ENCODE measurements at places on chromosomes 4 and X. TPM values are rescaled to one million over a fixed set of nuclear protein-coding genes. Genes with fewer than 3 reads are reported as not detected.

DNA sequence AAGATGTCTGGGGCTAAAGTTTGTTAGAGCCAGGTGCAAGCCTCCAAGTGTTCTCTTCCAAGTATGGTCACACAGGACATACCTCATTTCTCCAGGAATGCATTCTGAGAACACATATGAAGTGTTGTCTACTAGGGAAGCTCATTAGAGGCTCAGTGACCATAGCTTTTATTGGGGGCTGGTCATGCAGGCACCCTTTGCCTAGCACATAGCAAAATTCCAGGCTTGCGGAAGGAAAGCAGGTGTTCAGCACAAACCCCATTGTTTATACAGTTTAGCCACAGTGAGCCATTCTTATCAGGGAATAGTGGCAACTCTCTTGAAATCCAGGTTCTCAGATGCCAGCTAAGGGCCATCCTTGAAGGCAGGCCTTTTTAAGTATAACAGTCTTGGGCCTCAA is 339.4 kb upstream of the ZCCHC13 start:
- no peak overlapping the region for H3K27ac ChIP-seq
- peaks cover 3% of the 10 kb centered on the region for H3K36me3 ChIP-seq
- no peak overlapping the region for H3K4me3 ChIP-seq
- peaks cover 4% of the 10 kb centered on the region for H3K4me1 ChIP-seq
- H3K27me3 ChIP-seq: no peaks in the 10 kb centered on the region

DNA sequence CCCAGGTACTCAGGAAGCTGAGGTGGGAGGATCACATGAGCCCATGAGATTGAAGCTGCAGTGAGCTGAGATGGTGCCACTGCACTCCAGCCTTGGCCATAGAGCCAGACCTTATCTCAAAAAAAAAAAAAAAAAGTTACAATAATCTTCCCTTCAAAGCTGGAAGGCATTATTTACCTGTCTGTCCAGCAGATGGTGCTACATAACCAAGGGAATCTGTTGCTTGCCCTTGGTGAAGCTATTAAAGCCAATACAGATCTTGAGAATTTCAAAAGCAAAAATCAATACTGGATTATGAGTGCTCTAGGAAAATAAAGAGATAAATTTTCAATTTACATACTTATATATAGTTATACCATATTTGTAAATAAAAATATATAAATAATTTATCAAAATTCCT is 25.9 kb downstream of the PKD2 start:
- H3K36me3 ChIP-seq: peaks cover 10% of the 10 kb centered on the region
- no peaks in the 10 kb centered on the region for H3K4me1 ChIP-seq
- no peaks in the 10 kb centered on the region for H3K27me3 ChIP-seq
- no peak overlapping the region for H3K27ac ChIP-seq
- peak; percentile 58 for DNase-seq

DNA sequence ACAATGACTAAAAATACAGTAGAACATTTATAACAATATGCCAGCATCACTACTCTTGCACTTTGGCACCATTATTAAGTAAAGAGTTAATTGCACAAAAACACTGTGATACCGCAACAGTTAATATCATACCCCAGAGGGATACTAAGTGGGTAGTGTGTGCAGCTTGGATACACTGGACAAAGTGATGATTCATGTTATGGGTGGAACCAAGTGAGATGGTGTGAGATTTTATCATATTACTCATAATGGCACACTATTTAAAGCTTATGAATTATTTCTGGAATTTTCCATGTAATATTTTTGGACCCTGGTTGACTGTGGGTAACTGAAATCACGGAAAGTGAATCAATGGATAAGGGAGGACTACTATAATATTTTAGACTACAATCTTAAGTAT is 265.3 kb downstream of the PCDH18 start:
- H3K4me3 ChIP-seq: no peak overlapping the region
- DNase-seq: no peak
- H3K27ac ChIP-seq: no peak overlapping the region
- H3K4me1 ChIP-seq: no peaks in the 10 kb centered on the region

DNA sequence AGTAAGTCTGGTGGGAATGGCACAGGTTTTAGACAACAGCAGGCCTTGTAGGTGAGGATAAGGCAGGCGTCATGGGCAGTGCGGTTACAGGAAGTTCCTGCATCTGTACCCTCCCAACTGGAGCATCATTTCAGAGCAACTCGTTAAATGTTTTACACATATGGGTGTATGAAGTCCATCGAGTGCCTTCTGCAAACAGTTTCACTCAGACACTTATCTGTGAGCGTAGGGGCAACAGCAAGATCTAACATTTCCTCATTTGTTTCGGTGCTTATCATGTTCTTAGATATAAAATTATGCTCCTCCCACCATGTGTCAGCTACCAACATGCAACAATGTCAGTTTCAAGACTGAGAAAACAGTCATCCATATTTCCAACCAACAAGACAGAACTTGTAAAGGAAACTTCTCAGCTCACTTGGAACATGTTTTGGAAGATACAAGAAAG is 69.9 kb downstream of the ELOVL6 start:
- no peak for DNase-seq
- H3K4me1 ChIP-seq: no peaks in the 10 kb centered on the region
- no peak overlapping the region for H3K27ac ChIP-seq

- no peaks in the 10 kb centered on the region for H3K4me1 ChIP-seq
- no peaks in the 10 kb centered on the region for H3K36me3 ChIP-seq
- no peaks in the 10 kb centered on the region for H3K27me3 ChIP-seq
- H3K27ac ChIP-seq: no peak overlapping the region
- peak; percentile 5 for DNase-seq
Observed at GRCh38 chr4:112951362-112952312, 97.8 kb upstream of the ANK2 start.

- H3K36me3 ChIP-seq: no peaks in the 10 kb centered on the region
- H3K4me3 ChIP-seq: no peak overlapping the region
- no peak overlapping the region for H3K27ac ChIP-seq
- no peak for DNase-seq
Observed at GRCh38 chrX:144219035-144219434, 335.2 kb downstream of the UBE2NL start.

- no peaks in the 10 kb centered on the region for H3K4me1 ChIP-seq
- no peaks in the 10 kb centered on the region for H3K36me3 ChIP-seq
- no peak overlapping the region for H3K4me3 ChIP-seq
- DNase-seq: peak; percentile 52
- peaks cover 17% of the 10 kb centered on the region for H3K27me3 ChIP-seq
Observed at GRCh38 chrX:135112096-135112729, 8.1 kb downstream of the ETDB start.

DNA sequence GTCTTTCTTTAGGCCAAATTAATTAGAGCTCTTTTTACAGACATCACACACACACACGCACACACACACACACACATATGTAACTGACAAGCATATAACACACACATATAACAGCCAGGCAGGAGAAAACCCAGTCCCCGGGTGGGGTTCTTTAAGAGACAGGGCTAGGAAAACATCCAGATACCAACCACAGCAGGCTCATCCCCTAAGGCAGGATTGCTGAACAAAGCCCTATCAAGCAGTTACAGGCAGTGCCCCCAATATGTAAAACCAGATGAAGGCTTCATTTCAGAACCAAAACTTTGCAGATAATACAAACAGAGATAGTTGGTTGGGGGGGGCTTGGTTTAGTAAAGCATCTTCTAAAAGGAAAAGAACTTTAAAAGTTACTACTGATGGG is 18.0 kb upstream of the FAM47E start:
- no peak overlapping the region for H3K4me3 ChIP-seq
- no peak overlapping the region for H3K27ac ChIP-seq
- DNase-seq: no peak
- H3K27me3 ChIP-seq: peaks cover 12% of the 10 kb centered on the region
- H3K36me3 ChIP-seq: no peaks in the 10 kb centered on the region

The PRSS12 gene
- polyA plus RNA-seq: not detected

The SPIN4 gene
- 0.80 TPM for polyA plus RNA-seq

The ZMAT1 gene
- 1.9 TPM for polyA plus RNA-seq

The PASD1 gene
- polyA plus RNA-seq: not detected
